ENCODE measurements at places on chromosomes 4 and X. TPM values are rescaled to one million over a fixed set of nuclear protein-coding genes. Genes with fewer than 3 reads are reported as not detected.

Gene LETM1
- 76.2 TPM for total RNA-seq

Gene SPANXN3
- total RNA-seq, result not detected

Gene TMPRSS11A
- total RNA-seq, result not detected

Gene TMEM255A
- 1.1 TPM for total RNA-seq

Gene CABS1
- not detected for total RNA-seq

Gene PNMA6A
- 0.17 TPM for total RNA-seq

Gene STATH
- not detected for total RNA-seq

Gene PTPN13
- 4.2 TPM for total RNA-seq

Gene H2BW2
- total RNA-seq, result not detected

Gene ARL9
- 0.17 TPM for total RNA-seq

Gene STK26
- 19.2 TPM for total RNA-seq

- DNase-seq, result no peak
Observed at GRCh38 chr4:142331132-142331531, 515.0 kb downstream of the INPP4B start.

- DNase-seq, result peak; percentile 85
Observed at GRCh38 chrX:104165894-104166734, at the start of gene FAM199X. FAM199X (plus strand) TSS chrX:104166453; CDS start chrX:104166786, 333 bp downstream.

GRCh38 chrX:1034717-1035116 is 177.7 kb downstream of the CRLF2 start:
- no peak for DNase-seq

GRCh38 chr4:121227341-121227792 is 63.2 kb upstream of the TNIP3 start:
- DNase-seq, result no peak

DNA sequence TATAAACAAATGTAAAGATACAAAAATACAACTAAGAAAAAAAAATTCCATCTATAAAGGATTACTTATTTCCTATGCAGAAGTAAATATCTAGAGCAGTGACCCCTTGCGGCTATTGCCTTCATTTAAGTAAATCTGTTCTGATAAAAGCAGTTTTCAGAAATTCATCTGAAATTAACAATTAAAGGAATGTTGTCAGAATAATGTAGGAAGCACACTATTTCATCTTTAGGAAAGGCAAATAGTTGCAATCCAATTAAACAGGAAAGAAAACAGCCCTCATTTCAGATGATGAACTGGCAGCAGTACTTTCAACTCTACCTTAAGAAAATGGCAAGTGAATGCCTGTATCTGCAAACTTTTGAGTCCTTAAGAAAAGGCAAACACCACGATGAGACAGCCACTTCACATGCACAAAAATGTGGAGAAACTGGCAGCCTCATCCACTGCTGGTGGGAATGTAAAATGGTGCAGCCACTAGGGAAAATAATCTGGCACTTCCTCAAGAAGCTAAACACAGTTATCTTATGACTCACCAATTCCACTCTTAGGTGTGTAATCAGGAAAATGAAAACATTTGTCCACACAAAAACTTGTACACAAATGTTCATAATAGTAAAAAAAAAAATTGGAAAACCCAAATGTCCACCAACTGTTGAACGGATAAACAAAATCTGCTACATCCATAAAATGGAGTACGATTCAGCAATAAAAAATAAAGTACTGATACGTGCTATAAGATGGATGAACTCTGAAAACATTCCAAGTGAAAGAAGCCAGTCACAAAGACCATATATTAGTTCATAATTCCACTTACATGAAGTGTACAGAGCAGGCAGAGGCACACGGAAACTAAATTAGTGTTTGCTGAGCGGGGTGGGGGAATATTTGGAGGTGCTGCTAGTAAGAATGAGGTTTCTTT is 2.0 kb upstream of the THAP9 start:
- DNase-seq, result peak; percentile 33

DNA sequence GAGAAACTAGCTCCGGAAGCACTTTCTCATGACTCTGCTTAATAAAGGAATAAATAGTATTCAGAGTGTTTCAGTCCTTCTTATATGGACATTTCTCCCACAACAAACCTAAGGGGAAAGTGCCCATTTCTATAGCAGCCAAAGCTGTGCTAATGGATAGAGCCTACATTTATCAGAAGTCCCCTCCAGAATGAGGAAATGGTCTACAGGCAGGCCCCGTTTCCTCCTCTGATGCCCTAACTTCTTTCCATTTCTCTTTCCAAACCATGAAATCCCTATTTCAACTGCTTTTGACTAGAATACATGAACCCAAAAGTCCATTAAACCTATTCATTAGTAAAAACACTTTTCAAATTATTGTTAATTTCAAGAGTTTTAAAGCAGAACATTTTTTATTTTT is 4.5 kb downstream of the ACSL1 start:
- DNase-seq, result no peak

GRCh38 chr4:91015861-91016260 is 888.7 kb downstream of the CCSER1 start:
- DNase-seq, result no peak

GRCh38 chr4:97134456-97134855 is 1008.8 kb downstream of the STPG2 start:
- DNase-seq, result no peak

DNA sequence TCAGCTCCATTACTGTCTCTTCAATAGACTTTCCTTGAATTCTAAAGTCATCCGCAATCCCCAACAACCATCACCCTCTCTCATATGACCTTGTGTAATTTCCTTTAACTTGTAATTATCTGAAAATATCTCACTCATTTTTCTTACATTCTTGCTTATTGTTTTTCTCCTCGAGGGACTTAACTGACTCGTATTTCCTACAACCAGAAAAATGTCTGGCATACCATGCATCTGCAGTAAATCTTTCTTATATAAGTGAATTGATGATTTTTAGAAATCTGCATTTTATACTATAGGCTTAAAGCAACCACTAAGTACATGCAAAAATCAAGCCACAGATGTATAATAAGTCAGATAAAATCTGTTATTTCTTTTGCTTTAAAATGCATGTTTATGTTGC is 276.7 kb downstream of the UNC5C start:
- no peak for DNase-seq

DNA sequence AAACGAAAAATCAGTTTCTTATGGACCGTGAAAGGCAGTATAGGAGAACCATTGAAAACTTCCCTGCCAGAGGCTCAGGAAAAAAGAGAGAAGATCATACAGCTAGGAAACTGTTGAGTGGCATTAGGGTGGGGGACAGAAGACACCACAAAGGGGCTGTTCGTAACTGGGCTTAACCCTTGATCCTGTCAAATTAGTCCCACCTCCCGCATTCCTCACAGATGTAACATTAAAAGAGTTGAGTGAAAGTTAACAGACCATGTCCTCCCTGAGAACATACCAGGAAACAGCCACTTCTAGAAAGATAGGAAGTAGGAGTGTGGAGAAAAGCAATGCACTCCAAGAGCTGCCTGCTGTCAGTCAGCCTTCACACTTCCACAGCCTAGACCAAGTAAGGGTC is 8.7 kb downstream of the SHROOM4 start:
- no peak for DNase-seq

- DNase-seq, result no peak
Observed at GRCh38 chr4:128068918-128069317, 7.8 kb downstream of the LARP1B start.

DNA sequence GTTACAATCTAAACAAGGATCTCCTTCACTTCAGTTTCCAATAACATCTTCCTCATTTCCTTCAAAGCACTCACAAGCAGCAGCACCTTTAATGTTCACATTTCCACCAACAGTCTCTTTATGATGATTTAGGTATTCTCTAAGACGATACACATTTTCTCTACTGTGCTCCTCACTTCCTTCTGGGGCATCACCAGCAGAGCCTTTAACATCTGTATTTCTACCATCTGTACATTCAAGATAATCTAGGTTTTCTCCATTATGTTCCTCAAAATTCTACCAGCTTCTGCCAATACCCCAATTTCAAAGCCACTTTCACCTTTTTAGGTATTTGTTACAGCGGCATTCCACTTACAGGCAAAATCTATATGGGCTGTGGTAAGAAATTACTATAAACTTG is 80.6 kb downstream of the FBXW7 start:
- no peak for DNase-seq

GRCh38 chr4:95214408-95214807 is 334.4 kb downstream of the UNC5C start:
- no peak for DNase-seq

- no peak for DNase-seq
Observed at GRCh38 chr4:152104356-152104755, 343.5 kb upstream of the GATB start.
